ENCODE measurements at places on chromosomes 4 and X.

DNA sequence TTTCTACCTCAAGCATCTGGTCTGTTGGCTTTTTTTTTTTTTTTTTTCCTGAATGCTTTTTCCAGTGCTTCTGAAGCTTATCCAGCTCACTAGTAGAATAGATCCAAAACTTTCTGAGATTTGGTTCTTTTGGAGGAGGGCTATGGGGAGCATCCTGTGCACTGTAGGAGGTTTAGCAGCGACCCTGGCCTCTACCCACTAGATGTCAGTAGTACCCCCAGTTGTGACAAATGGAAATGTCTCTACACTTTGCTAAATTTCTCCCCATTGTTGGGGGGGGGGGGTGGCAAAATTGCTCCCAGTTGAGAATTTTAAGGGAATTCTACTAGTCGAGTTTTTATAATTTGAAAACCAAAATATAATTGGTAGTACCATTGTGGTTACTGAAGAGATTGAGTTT, 23.0 kb upstream of the PPA2 start:
- no peak for DNase-seq

DNA sequence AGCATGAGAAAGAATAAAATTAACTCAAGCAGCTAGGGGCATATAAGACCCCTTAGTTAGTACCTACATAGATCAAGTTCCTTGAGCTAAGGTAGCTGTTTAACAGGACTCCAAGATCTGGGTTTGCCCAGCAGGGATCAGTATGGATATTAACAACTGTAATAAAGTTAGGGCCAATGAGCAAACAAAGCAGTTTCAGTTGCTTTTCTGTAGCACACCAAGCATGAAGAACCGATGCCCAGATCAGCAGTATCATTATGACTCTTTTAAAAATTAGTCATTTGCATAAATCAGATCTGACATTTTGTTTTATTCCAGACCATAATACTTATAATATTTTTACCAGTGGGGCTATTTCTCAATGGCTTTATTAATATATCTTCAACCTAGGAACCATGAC, 80.9 kb downstream of the C4orf33 start:
- no peak for DNase-seq

DNA sequence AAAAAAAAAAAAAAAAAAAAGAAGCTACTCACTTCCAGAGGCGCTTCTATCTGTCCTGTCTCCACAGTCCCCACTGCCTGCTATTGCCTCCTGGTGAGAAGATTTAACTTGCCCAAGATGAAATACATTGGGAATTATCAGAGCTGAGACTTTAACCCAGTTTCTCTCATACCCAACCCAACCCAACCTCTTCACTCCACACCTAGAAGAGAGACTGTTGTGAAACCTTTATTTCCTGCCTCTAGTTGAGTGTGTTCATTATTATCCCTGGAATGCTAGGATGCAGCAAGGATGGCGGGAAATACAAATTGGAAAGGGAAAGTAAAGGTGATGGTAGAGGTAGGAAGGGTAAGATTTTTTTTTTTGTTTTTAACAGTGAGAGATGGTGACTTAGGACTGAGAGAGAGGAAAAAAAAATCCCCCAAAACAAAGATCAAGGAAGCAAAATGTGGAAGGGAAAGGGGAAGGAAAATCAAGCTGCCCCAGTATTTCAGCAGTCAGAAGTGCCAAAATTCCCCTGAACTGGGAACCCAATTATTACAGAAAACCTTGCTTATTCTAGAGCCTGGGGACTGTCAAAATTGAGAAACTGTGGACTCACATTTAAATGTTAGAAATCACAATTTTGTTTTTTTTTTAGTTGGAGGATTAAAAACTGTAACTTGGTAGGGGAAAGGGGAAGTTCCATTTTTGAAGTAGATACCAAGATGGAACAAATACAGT, 253.0 kb downstream of the PTTG2 start:
- DNase-seq: no peak

GRCh38 chr4:144185086-144185485, 44.6 kb upstream of the GYPA start:
- DNase-seq: no peak

DNA sequence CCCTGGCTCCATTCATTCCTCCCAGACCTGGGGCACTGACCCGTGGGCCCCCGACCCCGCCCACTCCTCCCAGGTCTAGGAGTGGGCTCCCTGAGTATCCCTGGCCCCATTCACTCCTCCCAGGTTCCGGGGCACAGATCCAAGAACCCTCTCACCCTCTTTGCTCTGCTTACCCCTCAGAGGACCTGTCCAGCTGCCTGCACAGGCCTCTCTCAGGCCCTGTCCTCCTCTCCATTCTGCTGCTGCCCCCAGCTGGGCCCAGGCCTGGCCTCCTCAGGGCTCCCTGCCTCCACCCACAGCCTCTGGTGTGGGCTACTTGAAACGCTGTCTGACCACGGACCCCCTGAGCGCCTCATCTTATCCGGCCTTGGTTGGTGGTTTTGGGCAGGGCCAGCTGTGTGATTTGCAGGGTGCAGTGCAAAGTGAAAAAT, 217.7 kb upstream of the PSAPL1 start:
- no peak for DNase-seq
